Activated naive CD4-positive, alpha-beta T cell treated with anti-CD3 and anti-CD28 coated beads for 36 hours (primary cell): ENCODE measurements at places on chromosomes 5 and 9. TPM values are rescaled to one million over a fixed set of nuclear protein-coding genes. Genes with fewer than 3 reads are reported as not detected.
A peak's percentile ranks its signal among the peaks of the same experiment; 100 is the strongest.

Gene DNAJB5
- total RNA-seq = 12.0 TPM

Gene RNF180
- not detected for total RNA-seq

Gene PCDHB15
- not detected for total RNA-seq

Gene IFNA21
- not detected for total RNA-seq

Gene TRIP13
- total RNA-seq = 24.0 TPM

DNA sequence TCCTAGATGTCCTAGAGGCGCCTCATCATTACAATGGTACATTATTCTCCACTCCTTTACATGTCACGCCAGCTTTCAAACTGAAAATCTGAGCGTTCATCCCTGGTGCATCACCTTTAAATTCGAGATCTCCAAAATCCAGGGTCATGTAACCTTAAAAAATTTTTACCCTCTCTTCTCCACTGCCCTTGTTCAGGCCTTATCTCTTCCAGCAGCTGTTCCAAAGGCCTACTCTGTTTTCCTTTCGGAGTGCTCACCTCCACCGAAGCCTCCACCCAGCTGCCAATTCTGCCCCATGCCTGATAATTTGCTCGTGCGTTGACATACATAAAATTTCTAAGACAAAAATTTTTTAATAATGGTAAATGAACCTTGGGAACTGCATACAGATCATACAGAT is 950 bp upstream of the MSH3 start:
- DNase-seq = no peak

- no peak for DNase-seq
Measured at GRCh38 chr9:136728548-136729123, 14.1 kb downstream of the LCN10 start.

DNA sequence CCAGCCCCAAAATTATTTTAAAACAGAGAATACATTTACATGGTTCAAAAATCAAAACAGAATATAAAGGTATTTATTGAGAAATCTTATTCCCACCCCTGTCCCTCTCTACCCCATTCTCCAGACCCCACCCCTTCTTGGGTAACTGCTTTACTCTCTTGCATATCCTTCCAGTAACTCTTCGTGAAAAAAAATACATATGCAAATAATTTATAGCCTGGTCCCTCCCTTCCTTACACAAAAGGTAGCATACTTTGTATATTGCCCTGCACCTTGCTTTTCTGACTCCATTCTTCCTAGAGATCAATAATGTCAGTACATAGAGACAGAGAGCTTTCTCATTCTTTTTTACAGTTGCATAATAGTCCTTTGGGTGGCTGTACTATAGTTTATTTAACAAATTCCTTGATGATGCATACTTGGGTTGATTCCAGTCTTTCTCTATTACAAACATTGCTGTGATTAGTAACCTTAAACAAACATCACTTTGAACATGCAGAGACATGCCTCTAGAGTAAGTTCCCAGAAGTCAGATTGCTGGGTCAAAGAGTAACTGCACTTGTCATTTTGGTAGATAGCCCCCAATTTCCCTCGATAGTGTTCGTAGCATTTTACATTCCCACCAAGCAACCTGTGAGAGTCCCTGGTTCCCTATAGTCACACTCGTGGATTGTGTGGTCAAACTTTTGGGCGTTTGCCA is 47.9 kb downstream of the STOM start:
- peak; percentile 13 for DNase-seq

GRCh38 chr5:113823696-113824095 is 310.2 kb downstream of the YTHDC2 start:
- no peak for DNase-seq

DNA sequence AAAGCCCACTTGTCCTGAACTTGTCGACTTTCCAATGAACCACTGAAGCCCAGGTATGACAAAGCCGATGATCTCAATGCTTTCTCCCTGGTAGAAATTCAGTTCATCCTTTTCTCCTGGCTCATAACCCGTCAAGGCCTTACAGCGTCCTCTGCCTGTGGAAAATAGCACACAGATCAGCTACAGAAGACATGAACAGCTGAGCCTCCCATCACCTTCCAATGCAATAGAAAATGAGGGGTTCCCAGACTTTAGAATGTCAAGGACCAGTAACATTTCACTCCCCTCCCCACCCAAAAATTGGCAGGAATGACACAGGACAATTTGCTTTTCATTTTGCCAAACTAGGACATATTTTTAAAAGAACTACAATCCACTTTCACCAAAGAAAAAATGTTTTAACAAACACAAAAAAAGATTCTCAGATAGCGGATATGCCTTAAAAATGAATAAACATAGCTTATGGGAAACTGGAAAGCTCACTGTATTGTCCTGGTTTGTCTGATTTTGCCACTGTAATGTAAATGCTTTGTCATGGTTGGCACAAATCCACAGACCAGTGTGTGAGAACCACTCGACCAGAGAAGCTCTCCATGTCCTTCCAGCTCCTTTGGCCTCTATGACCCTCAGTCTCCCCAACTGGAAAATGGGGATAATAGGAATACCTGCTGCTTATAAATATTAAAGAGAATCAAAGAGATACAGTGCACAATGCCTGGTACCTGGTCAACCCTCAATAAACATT is 24.4 kb downstream of the SH3TC2 start:
- no peak for DNase-seq

DNA sequence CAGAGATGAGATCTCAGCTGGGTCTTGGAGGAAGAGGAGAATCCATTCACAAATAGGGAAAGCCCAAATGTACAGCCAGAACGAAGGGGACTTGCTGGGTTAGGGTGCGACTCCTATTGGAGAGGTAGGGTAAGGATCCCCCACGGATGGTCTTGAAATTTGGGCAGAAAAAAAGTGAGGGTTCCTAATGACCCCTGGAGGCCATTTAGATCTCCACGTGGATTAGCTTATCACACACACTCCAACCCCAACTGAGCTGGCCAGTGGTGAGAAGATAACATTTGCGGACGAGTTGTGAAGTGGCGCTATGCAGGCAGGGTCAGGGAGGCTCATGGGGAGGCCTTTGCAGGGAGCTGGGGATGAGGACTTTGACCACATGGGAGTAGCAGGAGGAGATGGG is 86.0 kb downstream of the FSTL4 start:
- DNase-seq = no peak

GRCh38 chr9:33850677-33851076 is 33.7 kb downstream of the UBE2R2 start:
- no peak for DNase-seq

GRCh38 chr5:137636099-137636498 is 99.8 kb downstream of the KLHL3 start:
- no peak for DNase-seq

DNA sequence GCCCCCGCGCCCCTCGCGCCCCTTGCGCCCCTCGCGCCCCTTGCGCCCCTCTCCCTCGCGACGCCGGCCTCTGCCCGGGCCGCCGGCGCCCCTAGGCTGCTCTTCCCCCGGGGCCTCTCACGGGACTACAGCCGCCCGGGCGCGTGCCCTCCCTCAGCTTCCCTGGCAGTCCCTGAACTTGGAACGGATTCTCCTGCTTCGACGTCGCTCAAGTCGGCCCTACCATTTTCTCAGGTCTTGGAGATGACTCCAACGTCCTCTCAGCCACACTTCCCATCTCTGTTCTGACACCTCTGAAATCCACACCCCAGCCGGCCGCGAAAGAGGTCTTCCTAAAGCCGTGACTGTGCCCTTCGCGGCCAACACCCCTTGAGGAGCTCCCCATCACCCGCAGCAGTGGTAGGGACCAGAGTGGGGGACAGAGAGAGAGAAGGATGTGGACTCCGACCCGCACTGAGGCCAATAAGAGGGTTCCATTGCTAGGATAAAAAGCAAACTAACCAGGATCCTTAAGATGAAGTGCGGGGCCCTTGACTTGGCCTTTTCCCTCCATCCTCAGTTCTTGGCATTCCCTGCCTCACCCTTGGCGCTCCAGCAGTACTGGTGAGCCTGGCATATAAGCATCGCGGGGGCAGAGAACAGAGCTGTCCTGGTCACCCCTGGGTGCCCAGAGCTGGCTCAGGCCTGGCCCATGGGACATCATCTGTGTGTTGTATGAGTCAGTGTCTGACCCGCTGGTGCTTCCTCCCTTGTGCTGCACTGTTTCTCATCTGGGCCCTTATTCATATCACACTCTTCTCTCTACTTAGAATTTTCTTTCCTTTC is 38.6 kb upstream of the GARNL3 start:
- no peak for DNase-seq

GRCh38 chr9:107739601-107740082 is 250.1 kb upstream of the KLF4 start:
- no peak for DNase-seq
